COR-L47 (cell line): ENCODE measurements at places on chromosomes 1 and 21.

DNA sequence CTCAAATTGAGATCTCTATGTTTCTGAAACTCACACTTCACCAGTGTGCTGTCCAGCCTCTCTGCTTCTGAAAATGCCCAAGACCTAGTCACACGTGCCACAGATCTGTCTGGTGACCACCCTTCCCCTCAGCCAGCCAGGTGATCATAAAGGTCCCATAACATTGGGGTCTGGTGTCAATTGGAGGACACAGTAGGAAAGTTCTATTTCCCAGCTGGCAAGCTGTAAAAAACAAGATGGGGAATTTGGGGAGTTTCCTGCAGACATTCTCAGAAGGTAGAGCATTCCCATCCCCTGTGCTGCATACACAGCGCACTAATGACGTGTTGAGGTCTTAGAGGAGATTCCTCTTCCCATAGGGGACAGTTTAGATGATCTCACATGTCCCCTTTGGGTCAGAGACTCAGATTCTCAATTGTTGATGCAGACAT lies 50.1 kb downstream of the RPS6KA1 start:
- DNase-seq, result no peak

- peak; percentile 51 for DNase-seq
These were observed 10.8 kb downstream of the CFAP45 start for GRCh38 chr1:159889202-159889601.

GRCh38 chr1:29629814-29630516 lies 393.6 kb downstream of the PTPRU start:
- no peak for DNase-seq

- no peak for DNase-seq
These were observed 5.0 kb downstream of the TTC39A start for GRCh38 chr1:51325391-51325790.

- no peak for DNase-seq
These were observed 2.2 kb downstream of the S100A13 start for GRCh38 chr1:153624965-153625611.

GRCh38 chr1:36359383-36359782 lies 26.3 kb downstream of the STK40 start:
- no peak for DNase-seq

- DNase-seq, result no peak
These were observed 14.6 kb upstream of the PTAFR start for GRCh38 chr1:28190996-28191645.

DNA sequence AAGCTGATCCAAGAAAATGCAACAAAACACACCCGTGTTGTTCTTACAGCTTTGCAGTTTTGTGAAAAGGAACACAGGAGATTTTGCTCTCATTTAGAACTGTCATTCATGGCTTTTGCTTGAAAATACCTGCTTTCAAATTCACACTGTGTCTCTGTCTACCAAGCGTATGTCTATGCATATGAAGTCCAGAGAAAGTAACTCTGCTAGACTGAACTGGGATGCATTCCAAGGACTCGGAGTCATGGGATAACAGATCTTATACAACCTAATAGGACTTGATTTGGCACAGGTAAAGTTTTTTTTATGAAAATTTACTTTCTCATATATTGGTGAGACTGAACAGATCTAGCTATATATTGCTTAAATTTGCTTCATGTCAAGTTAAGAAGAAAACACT lies 102.4 kb downstream of the PTGER3 start:
- no peak for DNase-seq

DNA sequence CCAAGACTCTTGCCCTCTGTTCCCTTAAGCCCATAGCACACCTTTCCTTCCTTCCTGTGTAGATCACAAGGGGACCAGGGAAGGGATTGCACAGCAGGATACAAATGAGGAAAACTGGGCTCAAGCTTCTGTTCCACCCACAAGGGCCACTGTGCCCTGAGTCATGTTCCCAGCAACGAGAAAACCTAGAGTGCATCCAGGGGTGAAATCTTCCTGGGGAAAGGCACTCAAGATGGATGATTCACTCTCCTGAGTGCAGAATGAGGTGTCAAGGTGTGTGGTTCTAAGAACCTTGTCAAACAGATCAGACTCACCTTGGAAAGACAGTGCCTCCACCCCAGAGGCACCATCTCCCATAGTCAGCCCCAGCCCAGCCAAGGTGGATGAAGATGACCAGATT lies 40.7 kb upstream of the EYA3 start:
- DNase-seq, result no peak

DNA sequence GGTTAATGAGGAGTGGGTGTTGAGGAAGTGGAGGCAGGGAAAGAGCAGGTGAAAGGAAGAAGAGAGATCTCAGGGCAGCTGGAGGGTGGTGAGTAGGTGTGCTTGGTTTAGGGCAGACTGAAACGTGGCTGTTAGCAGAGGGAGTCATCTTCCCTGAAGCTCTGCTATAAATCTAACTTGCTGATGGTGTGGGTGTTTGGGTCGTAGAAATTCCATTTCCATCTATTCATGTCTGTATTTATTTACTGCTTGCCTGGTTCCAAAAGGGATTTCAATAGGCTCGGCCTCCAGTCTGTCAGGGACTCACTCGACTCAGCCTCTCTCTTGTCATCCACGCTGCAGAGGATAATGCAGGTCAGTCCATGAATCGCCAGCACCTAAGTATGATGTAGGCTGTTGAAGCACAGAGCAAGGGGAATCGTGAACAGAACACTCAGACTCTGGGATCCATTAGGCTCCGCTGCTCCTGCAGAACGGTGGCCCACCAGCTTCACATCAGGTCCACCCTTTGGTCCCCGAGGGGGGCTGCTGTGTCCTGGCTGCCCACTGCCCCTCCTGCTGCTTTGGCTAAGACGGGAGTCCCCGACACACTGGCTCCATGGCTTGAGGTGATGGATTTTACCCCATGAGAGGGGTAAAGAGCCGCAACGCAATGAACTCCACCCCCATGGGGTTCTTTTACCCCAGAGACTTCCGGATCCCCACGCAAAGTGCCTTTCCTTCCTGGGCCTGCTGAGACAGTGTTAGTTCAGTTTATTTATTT lies 156.2 kb downstream of the RHOU start:
- no peak for DNase-seq

- no peak for DNase-seq
These were observed 106.0 kb upstream of the IFFO2 start for GRCh38 chr1:19062258-19063029.

GRCh38 chr1:18314399-18314798 lies 166.3 kb upstream of the KLHDC7A start:
- no peak for DNase-seq

- no peak for DNase-seq
These were observed 41.8 kb downstream of the FOXD2 start for GRCh38 chr1:47479664-47480063.

DNA sequence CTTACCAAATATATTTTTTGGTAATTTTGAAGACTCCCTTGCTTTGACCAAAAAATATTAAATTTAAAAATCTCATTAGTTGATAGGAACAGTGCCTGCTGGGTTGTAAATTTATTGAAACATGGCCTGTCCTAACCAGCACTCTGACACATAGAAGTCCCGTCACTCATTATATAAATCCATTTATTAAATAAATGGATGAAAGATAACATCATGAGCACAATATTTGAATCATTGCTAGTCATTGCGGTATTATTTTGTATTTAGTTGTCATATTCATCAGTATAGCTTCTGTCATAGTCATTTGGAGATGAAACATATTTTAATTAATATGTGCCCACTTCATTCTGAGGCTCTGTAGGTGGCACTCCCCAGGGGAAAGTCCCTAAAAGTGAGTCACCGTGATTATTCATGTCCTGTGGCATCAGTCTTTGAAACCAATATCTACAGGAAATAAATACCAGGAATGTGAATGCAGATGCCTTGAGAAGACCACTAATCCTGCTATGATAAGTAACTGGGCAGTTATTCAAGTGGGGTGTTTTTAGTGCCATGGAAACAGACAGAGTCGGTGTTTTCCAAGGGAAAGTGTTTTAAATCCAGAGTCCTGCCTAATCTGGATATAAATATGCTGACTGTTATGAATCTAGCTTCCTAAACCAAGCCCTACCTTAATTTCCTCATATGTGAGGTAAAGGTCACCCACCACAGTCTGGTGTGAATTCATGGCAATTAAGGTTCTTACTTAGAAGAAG lies 302.0 kb downstream of the DUSP10 start:
- DNase-seq, result no peak

GRCh38 chr1:156648951-156649350 lies 7.0 kb downstream of the BCAN start:
- no peak for DNase-seq

DNA sequence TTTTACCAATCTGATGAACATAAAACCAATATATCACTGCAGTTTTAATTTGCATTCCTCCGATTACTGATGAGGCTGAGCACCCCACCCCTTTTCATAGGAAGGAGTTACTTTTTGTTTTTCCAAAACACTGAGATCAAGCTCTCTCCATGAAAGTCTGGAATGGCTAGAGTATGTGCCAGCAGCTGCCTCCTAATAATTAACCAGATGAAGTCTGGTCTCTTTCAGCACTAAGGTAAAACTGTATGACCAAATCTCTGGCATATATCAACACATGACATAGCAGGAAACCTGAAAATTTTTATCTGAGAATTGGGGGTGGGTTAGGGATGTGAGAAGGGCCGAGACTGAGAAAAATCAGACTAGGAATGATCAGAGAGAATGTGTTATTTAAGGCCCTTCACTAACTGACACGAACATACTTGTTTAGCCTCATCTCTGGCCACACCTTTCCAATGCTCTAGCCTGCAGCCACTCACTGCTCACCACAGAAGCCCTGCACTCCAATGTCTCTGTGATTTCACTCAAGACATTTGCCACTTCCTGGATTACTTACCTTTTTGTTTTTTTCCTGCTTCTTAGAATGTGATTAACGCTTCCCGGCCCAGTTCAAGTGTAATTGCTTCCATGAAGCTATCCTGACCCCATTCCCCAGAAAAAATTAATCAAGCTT lies 34.7 kb downstream of the WASF2 start:
- no peak for DNase-seq

GRCh38 chr1:24199291-24199900 lies 12.3 kb upstream of the IFNLR1 start:
- DNase-seq, result peak; percentile 65

GRCh38 chr1:194067772-194068171 lies 881.4 kb upstream of the B3GALT2 start:
- no peak for DNase-seq

DNA sequence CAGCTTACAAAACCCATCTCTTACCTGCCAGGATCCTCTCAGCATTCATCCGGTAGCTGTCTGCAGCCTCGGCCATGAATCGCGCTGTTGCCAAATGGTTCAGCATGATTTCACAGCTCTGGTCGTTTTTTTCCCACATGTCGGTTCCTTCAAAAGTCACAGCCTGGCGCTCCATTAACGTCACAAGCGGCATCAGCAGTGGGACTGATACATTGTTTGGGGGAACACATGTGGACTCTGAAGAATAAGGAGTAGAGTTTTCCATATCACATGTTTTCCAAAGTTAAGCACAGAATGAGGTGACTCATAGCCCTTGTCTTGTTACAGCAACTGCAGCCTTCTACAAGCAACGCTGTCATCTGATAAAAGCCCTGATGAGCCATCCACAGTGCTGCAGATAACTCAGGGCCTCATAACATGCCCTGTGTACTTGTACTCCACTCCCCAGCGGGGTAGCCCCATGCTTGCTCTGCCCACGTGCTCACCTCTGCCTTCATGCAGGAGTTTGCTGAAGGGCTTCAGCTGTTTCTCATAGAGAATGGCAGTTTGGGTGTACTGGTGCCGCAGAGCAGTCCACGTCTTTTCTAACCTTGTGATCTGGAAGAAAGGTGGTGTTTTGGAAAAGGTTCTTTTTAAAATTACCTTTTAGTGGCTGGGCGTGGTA lies 114.2 kb downstream of the BCAR3 start:
- DNase-seq, result no peak

DNA sequence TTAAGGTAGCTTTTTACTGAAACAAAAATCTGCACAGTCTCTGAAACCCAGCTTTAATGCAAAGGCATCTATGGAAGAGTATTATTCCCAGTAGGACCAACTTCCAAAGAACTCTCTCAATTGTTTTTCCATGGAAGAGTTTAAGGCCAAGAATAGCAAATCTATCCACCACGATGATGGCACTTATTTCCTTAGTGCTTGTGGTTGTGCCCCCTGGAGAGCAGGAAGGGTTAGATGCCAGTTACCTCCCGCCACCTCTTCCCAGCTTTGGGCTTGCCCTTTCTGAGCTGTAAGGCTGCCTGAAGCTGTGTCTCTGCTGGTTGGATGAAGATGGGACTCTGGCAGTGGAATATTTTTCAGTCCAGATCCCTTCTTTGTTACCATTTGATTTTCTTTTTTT lies 4.8 kb upstream of the ATP1A1 start:
- DNase-seq, result no peak

DNA sequence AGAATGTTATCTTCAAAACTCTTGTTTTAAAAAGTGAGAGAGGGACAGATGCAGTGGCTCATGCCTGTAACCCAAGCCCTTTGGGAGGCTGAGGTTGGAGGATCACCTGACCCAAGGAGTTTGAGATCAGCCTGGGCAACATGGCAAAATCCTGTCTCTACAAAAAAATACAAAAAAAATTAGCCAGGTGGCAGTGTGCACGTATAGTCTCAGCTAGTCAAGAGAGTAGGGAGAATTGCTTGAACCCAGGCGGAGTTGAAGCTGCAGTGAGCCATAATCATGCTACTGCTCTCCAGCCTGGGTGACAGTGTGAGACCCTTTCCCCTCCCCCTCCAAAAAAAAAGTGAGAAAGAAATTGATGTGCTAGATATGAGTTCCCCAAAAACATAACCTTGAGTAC lies 131.0 kb downstream of the KCNT2 start:
- no peak for DNase-seq

DNA sequence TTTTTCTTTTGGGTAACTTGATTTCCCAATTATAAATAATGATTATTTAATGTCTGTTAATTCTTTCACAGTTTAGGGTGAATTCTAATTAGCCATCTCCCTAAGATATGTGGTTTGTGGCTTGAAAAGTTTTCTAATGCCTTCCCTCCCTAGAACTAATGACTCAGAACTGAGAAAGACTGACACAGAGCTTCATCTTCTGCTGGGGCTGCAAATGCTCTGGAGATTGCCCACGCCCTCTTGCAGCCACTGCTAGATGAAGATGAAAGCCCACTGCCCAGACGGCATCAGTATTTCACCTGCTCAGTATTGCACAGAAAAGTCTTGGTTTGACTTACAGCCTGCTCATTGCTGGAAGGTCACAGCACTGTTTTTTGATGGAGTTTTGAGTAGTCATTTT lies 101.5 kb downstream of the ST6GALNAC3 start:
- no peak for DNase-seq

DNA sequence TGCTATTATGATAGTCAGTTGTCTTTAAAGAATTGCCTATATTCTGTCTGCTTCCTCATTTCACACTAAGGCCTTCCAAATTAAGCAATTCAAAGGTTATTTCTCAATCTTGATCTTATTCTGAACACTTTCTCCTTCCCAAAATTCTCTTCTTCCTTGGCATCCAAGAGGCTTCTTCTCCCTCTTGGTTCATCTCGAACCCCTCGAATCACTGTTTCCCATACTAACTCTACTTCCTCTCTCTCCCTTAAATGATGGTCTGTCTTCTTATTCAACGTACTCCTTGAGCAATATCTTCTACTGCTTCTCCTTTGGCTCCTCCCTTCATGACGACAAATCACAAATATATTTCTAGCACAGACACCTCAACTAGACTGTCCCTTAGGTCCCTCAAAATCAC lies 4.5 kb downstream of the COPA start:
- DNase-seq, result no peak

- DNase-seq, result no peak
These were observed 25.0 kb upstream of the TMEM39B start for GRCh38 chr1:32047701-32048100.
